ENCODE measurements at places on chromosomes 12 and 14. TPM values are rescaled to one million over a fixed set of nuclear protein-coding genes. Genes with fewer than 3 reads are reported as not detected.

GNB3 gene
- 4.0 TPM for total RNA-seq

GRCh38 chr14:35337269-35338255 is 45.4 kb downstream of the PSMA6 start:
- DNase-seq: no peak

GRCh38 chr12:93358058-93358457 is 19.7 kb upstream of the NUDT4 start:
- no peak for DNase-seq

GRCh38 chr12:11981121-11981733 is 89.5 kb upstream of the BCL2L14 start:
- DNase-seq: no peak

SLC6A12 gene
- 0.68 TPM for total RNA-seq

TMEM30B gene
- 0.30 TPM for total RNA-seq

Data from Right ventricle myocardium inferior (tissue), 1 donor.